ENCODE measurements at places on chromosomes 3 and 15.

DNA sequence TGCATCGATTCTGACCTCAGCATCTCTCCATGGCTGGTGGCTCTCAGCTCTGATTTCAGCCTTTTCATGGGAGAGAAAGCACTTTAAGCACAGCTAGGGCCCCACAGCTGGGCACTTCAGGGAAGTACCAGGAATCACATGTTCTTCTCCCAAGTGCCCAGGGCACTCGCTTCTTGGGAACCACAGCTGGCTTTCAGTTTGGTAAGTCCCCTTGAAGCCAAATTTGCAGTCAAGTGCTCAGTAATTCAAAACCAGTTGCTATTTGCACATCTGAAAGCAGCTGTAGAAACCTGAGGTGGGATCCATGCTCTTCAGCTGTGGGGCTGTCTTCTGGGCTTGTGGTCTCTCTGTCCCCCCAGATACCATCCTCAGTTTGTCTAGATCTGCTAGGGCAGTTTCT is 12.8 kb downstream of the GABRA5 start:
- DNase-seq, result no peak

DNA sequence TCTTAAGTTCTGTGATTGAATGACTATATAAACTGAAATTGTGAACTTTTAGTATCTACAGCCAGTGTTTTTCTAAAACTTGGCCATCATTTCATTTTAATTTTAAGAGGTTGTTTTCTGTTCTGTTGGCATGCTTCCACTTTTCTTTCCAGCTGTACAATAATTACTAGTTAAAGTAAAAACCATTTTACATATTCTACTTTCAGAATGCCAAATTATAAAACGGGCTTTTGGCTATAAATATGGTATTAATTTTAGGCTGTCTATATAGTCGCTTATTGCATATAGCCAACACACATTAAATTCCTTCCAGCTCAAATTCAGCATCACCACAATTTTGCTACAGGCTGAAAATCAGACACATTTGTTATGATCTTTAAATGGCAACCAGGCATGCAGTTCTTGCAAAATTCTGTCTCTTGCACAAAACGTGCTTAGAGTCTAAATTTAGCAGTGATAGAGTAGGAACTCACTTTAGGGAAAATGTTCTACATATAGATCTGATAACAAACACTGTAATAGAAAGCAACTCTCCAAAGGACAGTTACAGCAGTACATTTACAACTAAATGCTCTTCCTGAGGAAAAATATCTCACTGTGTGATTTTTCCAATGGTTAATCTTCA is 81.1 kb downstream of the BTD start:
- no peak for DNase-seq

- DNase-seq, result no peak
These were observed 21.4 kb upstream of the LIPC start for GRCh38 chr15:58410353-58410752.

- no peak for DNase-seq
These were observed 1036.5 kb downstream of the ROBO2 start for GRCh38 chr3:78076379-78076778.

- DNase-seq, result no peak
These were observed 8.2 kb upstream of the MBNL1 start for GRCh38 chr3:152260529-152260928.

DNA sequence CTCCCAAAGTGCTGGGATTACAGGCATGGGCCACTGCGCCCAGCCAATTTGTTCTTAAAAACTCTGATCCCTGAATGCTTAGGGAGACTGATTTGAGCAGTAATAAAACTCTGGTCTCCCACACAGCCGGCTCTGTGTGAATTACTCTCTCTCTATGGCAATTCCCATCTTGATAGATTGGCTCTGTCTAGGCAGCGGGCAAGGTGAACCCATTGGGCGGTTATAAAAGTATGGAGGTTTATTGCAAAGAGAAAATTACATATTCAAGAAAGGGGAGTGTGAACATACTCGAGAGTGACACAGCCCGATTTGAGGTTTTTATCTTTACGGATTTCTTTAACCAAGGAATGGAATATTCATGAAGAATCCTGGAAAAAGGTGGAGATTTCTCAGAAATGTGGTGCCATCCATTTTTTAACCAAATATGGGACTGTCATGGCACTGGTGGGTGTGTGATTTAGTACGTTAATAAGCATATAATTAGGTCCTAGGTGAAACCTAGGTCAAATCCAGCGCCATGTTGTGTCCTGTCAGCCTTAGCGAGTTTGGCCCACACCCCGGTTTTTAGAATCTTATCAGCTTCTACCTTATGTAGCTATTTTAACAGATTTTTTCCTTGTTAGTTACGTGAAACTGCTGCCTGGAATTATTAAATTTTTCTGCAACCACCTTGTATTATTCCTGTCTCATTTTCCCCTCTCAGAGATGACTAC is 7.2 kb upstream of the GMPS start:
- no peak for DNase-seq

- DNase-seq, result no peak
These were observed 2.9 kb downstream of the TPM1 start for GRCh38 chr15:63045465-63045840.

GRCh38 chr15:25090073-25090733 is 135.4 kb downstream of the SNRPN start:
- no peak for DNase-seq

DNA sequence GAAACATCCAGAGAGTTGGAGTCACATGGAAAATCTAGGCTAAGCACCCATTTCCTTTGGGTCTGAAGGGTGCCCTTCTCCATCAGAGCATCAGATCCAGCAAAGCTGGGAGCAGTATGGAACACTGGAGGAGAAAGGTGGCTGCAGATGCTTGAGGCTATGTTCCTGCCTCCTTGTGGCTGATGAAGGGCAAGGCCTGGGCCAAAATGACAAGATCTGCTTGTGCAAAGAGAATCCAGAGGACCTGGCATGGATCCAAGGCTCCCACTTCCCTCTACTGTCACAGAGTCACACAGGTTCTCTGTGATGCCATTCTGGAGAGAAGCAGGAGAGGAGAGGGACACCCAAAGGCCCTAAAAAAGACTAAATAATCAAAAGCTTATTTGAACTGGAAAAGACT is 9.2 kb upstream of the ATP8B4 start:
- DNase-seq, result no peak

- DNase-seq, result no peak
These were observed 39.8 kb downstream of the CLK3 start for GRCh38 chr15:74655424-74655823.

DNA sequence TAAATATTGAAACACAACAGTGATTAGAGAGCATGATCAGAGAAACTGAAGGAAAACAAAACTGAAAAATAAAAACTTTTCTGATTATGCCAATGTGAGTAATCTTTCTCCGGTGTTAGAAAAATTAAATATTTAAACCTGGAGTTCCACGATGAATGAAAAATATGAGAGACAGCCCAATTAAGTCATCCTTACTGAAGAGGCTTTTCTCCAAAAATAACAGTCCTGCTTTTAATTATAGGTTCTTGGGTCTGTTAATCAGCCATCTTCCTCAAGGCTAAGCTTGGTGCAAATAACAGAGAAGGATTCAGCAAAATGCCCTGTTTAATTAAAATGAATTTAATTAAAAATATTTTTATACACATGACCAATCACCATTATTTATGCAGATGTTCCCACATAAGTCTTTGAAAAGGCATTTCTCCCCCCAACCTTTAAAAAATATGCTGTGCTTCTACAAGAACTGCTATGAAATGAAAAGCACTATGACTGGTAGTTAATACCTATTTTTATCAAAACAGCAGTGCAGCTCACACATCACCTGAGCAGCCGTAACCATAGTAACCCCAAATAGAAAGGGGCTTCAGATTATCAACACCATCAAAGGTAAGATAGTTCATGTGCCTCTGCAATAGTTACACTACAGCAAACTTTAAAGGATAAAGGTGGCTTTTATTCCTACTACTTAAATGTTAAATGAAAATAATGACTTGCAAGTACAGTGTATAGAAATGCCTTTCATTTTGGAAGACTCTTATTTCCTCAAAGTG is 175.7 kb downstream of the SLC9A9 start:
- DNase-seq, result no peak

GRCh38 chr15:66221126-66221525 is 32.4 kb downstream of the MEGF11 start:
- DNase-seq, result no peak

- no peak for DNase-seq
These were observed 66.1 kb upstream of the RORA start for GRCh38 chr15:61295239-61295638.

DNA sequence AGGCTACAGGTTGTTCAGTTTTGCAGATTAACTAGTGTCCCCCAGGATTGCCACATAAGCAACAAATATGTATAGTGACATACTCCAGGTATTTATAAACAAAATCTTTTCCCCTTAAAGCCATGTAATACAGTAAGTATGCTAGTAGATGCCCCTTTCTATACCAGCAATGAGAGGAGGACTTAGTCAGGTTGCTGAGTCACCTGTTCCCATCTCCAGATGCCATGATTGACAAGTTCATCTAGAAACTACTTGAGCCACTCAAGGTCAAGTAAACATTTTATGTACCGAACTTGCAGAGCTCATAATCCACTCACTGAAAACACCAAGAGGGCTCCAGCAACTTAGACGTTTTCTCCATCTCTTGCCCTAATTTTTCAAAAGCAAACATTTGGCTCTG is 18.2 kb downstream of the SLC9A9 start:
- DNase-seq, result no peak

- DNase-seq, result no peak
These were observed 64.2 kb downstream of the LIPC start for GRCh38 chr15:58495891-58496408.

DNA sequence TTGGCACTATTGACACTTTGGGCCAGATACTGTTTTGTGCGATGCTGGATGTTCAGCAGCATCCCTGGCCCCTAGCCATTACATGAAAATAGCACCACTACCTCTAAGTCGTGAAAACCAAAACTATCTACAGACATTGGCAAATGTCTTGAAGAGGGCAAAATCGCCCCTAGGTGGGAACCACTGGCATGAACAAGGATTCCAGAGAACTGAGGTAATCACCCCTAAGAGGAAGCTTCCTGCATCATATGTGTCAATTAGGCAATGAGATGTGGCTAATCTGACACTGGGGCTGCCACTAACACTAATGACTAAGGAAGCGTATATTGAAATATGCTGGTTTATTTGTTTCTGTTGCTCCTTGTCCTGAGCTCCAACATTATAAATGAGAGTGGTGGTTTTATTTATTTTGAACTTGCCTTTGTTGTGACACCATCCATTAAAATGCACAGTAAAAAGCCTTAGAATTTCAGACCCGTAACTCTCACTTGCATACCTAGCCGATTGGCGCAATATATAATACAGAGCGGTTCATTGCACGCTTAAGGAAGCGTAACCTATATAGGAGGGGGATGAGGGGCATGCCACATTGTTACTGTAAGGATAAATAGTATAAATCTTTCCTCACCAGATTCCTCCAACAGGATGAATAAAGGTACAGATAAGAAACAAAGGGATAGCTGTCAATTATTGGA is 299.8 kb upstream of the CNTN4 start:
- DNase-seq, result no peak

- DNase-seq, result no peak
These were observed 2.5 kb upstream of the FANCD2 start for GRCh38 chr3:10023587-10024310.

- no peak for DNase-seq
These were observed 198.6 kb upstream of the NR2E3 start for GRCh38 chr15:71611553-71612396.

GRCh38 chr15:50190723-50191122 is 8.7 kb downstream of the SLC27A2 start:
- no peak for DNase-seq
